ENCODE measurements at places on chromosomes 2 and 18. TPM values are rescaled to one million over a fixed set of nuclear protein-coding genes. Genes with fewer than 3 reads are reported as not detected.
A peak's percentile ranks its signal among the peaks of the same experiment; 100 is the strongest.

Gene MLPH
- total RNA-seq = not detected

DNA sequence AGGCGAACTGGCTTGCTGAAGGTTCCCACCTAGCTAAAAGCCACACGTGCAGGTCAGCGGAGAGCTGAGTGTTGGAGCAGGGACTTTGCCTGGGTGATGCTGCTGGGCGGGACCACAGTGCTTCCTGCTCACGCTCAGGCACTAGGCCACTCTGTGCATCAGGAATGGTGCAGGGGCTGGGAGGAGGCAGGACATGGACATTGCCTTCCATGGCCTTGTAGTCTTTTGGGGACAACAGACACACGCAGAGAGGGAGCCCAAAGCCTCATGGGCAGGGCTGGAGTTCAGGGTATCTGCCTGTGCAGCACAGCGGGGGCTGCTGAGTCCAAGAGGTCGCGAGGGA lies 207.2 kb downstream of the ZBTB7C start:
- DNase-seq = no peak

Gene ARHGEF4
- total RNA-seq = 44.8 TPM

Gene PPP1CB
- total RNA-seq = 244 TPM

DNA sequence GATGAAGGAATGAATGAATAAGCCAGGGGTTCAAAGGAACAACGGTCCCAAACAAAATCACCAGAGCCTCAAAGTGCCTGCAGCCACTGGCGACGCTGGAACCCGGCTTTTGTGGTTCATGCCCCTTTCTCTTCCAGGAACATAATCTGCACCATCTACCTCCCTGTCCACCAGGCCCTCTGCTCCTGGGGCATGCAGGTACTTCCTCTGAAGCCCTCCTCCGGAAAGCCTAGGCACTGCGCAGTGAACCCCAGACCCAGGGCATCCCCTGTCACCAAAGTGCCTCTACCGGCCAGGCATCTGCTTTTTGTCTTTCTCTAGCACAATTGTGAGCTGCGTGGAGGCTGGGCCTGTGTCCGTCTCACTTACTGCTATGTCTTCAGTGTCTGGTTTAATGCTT lies 98.6 kb upstream of the TMEM200C start:
- DNase-seq = no peak

GRCh38 chr2:55153584-55154299 lies 78.4 kb downstream of the CLHC1 start:
- no peak for DNase-seq

DNA sequence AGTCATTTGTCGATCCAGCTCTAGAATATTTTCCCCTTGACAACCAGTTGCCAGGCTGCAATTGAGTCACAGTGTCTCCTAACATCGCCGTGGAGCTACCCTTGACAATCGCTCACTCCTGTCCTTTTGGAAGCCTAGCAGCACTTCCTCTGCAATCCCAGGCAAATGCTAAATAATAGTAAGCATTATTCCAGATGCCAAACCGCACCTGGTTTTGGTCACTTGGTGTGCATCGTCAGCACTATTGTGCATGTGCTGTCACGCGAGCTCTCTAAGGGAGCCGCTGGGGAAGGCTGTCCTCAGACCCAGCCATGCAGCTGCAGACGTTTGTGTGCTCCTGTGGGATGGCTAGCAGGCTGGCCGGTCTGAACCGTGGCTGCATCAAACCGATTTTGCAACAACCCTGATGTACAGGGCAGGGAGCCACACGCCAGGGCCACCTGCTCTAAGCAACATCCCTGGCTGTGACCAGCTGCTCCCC lies 549.5 kb upstream of the ID2 start:
- no peak for DNase-seq

Gene AGXT
- not detected for total RNA-seq

Gene GRHL1
- 4.7 TPM for total RNA-seq

Gene RBBP8
- 64.8 TPM for total RNA-seq

Gene TLX2
- total RNA-seq = not detected

DNA sequence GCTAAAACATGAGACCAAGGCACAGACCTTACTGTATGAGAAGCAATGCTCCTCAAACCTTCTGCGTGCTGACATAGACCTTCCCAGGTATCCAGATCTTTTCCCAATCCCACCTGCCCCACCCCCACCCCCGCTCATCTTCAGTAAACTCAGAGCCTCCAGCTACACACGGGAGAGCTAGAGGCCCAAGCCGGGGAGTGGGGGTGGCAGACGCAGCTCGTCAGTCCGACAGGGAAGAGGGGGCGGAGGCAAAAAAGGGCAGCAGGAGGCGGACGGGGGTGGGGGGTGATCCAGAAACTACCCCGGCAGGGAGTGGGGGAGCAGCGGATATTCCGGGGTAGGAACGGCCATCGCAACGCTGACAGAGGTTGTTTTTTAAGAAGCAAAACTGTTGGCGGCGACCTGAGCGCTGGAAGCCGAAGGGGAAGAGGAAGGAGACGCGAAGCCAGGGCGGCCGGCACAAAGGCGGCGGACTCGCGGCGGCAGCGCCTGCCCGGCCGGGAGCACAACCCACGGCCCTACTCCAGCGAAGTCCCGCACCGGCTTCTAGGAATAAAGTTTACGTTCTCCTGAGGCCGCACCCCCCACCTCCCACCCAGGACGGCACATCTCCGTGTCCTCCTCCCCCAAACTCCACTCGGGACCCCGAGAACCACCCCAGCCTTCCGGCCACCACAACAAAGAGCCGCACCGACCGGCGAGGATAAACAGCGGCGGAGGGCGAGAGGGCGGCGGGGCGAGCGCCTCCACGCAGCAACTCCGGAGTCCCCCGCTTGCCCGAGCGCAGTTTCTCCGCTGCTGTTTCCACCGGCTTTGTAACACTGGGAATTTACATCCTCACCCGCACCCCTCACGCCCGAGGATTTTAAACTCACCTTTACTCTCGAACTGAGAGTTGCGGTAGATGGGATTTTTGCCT lies 722 bp downstream of the BAZ2B start:
- peak; percentile 90 for DNase-seq

- DNase-seq = no peak
These were observed 228.5 kb downstream of the RTP5 start for GRCh38 chr2:242098034-242098433.

GRCh38 chr2:77086051-77086450 lies 436.1 kb downstream of the LRRTM4 start:
- no peak for DNase-seq

DNA sequence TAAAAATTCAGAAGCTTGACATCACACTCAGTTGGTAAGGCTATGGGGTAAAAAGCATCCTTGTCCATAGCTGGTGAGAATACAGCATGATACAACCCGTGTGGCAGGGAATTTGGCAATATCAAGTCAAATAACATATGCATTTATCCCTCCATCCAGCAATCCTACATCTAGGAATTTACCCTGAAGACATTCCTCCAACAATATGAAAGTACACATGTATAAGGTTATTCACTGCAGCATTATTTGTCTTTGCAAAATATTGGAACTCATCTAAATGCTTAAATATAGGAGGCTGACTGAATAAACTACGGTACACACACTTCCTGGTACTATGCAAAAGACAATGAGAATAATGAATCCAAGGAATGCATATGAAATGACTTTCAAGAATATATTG lies 101.0 kb downstream of the MEP1B start:
- no peak for DNase-seq

GRCh38 chr2:240227538-240228428 lies 87.3 kb upstream of the OTOS start:
- no peak for DNase-seq

- peak; percentile 6 for DNase-seq
These were observed 17.6 kb upstream of the CD28 start for GRCh38 chr2:203688798-203689197.

DNA sequence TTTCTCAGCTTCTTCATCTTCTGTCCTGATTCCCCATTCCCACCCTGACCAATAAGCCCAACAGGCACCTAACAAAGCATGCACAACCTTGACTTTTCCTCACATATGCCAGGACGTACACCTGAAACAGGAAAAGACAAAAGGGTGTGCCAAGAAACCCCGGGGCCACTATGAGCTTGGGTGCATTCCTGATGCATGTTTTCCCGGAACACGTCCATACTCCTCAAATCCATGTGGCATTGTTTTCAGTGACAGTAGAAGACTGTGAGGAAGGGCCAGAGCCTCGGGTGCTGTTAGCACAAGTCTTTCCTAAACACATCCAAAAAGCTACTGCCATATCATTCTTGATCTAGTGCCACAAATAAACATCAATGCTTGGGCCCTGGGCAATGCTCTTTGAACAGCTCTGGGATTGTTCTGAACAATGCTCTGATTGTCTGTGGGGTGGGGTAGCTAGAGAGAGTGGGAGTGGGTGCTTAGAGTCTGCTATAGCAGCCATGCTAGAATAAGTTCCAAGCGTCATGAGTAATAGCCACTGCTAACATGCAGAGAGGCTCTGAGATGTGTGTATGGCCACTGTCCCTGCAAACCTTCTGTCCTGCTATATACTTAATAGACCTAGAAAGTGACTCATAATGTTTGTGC lies 181.7 kb upstream of the CRIM1 start:
- DNase-seq = no peak

GRCh38 chr2:107062599-107063220 lies 176.7 kb upstream of the ST6GAL2 start:
- peak; percentile 65 for DNase-seq

Gene VIT
- not detected for total RNA-seq

- no peak for DNase-seq
These were observed 23.8 kb upstream of the HNRNPLL start for GRCh38 chr2:38626326-38627035.

GRCh38 chr18:49656073-49656692 lies 94.3 kb downstream of the LIPG start:
- DNase-seq = no peak

Gene UGT1A8
- total RNA-seq = not detected

Data from neural progenitor cell (in vitro differentiated cells).